ENCODE measurements at places on chromosomes 3 and 15. TPM values are rescaled to one million over a fixed set of nuclear protein-coding genes. Genes with fewer than 3 reads are reported as not detected.

GRCh38 chr15:51751697-51752683 is 593 bp downstream of the TMOD2 start:
- H3K36me3 ChIP-seq = no peaks in the 10 kb centered on the region
- peaks cover 4% of the 10 kb centered on the region for H3K4me1 ChIP-seq
- peak overlapping the region; percentile 11 for H3K27ac ChIP-seq
- DNase-seq = peak; percentile 65
- no peaks in the 10 kb centered on the region for H3K27me3 ChIP-seq

Gene SLC22A13
- 0.05 TPM for polyA plus RNA-seq

DNA sequence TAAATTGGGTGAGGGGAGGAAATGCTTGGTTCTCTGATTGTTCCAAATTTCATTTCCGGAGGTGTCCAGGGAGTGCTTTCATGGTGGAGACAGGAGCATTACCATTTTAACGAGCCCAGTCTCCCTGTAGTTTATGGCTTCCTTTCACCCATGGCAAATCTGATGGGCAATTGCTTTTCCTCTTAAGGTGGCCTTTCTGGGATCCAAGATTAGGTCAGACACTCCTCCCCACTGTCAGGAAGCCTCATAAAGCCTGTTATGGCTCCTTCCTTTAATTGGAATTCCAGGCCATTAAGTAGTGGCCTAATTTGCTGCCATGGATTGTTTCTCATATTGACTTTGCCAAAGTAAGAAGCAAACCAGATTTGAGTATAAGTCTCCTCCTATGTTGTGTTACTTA is 157.8 kb downstream of the PDCD6IP start:
- H3K27ac ChIP-seq = no peak overlapping the region
- no peaks in the 10 kb centered on the region for H3K4me1 ChIP-seq
- DNase-seq = no peak

DNA sequence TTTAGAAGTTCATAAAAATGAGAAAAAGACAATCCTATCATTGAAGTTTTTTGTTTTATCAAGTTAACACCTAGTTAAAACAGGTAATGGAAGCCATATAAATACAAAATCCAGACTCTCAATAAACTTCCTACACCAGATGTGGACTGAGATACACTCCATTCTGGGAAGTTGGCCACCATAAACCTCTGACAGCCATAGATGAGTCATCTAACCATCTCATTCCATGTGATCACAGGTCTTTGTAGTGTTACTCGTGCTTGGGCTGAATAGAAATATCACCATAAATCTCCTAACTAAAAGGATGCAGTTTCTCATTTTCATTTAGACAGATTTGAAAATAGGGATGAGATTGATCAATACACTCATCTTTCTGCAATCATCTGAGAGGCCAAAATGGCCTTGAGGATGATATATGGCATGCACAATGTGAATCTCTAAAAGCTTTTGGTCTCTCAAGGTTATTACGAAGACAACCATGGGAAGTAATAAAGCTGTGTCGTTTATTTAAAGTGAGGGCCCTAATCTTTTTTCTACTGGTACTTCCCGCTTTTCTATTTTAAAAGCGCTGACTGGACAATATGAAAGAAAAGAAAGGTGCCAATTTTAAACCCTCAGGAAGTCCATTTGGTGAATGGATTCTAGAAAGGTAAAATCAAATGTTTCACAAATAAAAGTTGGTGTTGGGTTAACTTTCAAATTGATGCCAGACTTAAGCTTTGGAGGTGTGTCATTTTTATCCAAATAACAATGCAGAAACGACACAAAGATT is 155.5 kb downstream of the POLR2M start:
- no peaks in the 10 kb centered on the region for H3K36me3 ChIP-seq
- no peak for DNase-seq
- no peaks in the 10 kb centered on the region for H3K4me1 ChIP-seq
- H3K4me3 ChIP-seq = no peak overlapping the region

Gene IGF2BP2
- polyA plus RNA-seq = 7.0 TPM

Gene C3orf20
- polyA plus RNA-seq = 0.02 TPM

GRCh38 chr15:77044228-77045042 is 26.5 kb downstream of the TSPAN3 start:
- no peaks in the 10 kb centered on the region for H3K36me3 ChIP-seq
- no peaks in the 10 kb centered on the region for H3K27me3 ChIP-seq
- no peak for DNase-seq
- H3K4me3 ChIP-seq = no peak overlapping the region

- H3K4me3 ChIP-seq = no peak overlapping the region
- H3K4me1 ChIP-seq = no peaks in the 10 kb centered on the region
- no peaks in the 10 kb centered on the region for H3K36me3 ChIP-seq
Observed at GRCh38 chr3:58585994-58586393, 8.8 kb upstream of the FAM107A start.

- no peak overlapping the region for H3K27ac ChIP-seq
- H3K4me3 ChIP-seq = no peak overlapping the region
- H3K4me1 ChIP-seq = no peaks in the 10 kb centered on the region
Observed at GRCh38 chr3:130609166-130609979, 92.4 kb downstream of the COL6A6 start.

Gene GP9
- polyA plus RNA-seq = not detected

Gene STAG1
- polyA plus RNA-seq = 6.8 TPM

DNA sequence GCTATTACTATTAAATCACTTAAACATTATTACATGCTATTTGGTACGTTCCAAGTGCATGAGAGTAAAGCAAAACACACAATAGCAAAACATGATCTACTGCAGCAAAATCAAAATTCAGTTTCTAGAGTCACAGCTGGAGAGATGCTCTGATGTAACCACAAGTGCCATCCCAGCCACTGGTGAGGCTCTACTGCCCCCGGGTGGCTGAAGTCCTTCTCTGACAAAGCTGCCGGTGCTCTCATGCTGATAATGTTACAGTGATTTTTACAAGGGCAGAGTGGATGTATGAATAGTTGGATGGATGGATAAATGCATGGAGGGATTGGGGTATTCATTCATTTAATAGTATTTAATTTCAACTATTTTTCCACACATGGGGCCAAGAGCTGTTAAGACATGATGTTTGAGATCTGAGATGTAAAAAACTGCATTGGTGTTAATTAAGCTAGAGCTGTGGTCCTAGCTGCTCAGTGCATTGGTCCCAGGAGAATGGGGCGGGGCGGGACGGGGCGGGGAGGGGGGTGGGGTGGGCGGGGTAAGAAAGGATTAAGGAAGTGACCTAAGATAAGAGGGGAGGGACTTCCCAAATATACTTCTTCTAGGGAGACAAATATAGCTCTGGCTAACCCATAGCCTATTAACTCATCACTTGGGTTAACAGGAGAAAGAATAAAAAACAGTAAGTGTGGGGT is 5.3 kb upstream of the SPESP1 start:
- no peaks in the 10 kb centered on the region for H3K36me3 ChIP-seq
- no peak overlapping the region for H3K4me3 ChIP-seq
- no peaks in the 10 kb centered on the region for H3K27me3 ChIP-seq
- H3K4me1 ChIP-seq = no peaks in the 10 kb centered on the region
- no peak overlapping the region for H3K27ac ChIP-seq

- no peaks in the 10 kb centered on the region for H3K4me1 ChIP-seq
- H3K36me3 ChIP-seq = no peaks in the 10 kb centered on the region
- no peaks in the 10 kb centered on the region for H3K27me3 ChIP-seq
- H3K27ac ChIP-seq = no peak overlapping the region
- no peak for DNase-seq
- H3K4me3 ChIP-seq = no peak overlapping the region
Observed at GRCh38 chr15:71238926-71239325, 123.7 kb downstream of the THSD4 start.

DNA sequence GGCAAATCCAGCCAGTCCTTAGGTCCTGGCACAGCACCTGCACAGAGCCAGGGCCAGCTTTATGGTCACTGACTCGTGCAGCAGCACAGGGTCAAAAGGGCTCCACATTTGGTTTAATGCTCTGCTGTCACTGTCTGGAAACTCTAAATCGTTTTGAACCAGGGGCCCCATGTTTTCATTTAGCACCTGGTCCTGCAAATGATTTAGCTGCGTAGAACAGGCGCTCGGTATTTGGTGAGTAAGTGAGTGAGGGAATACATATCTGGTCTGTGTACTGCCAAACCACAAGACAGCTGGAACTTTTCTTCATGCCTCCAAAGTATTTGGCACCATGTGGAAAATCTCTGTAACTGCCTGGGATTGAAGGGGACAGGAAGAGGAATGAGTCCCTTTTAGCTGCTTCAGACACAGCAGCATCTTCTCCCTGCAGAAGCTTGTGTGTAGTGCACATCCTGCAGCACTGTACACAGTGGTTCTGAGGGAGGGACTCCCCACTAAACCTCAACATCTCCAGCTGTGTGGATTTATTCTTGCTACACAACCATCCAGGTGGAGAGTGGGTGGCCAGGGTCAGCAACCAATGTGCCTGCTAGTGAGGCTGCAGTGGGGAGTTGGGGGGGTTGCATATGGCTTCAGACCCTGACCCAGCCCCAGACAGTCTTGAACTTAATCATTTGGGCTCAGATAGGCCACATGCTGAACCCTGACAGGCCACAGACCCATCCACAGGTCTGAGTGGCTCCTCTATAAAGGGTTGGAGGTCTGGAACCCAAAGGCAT is 1.1 kb downstream of the SH2D7 start:
- H3K27me3 ChIP-seq = no peaks in the 10 kb centered on the region
- no peaks in the 10 kb centered on the region for H3K36me3 ChIP-seq
- no peak for DNase-seq

Gene CLDN18
- polyA plus RNA-seq = 0.05 TPM

GRCh38 chr3:189962466-189962865 is 158.2 kb downstream of the P3H2 start:
- no peak overlapping the region for H3K27ac ChIP-seq
- no peak for DNase-seq
- H3K4me3 ChIP-seq = no peak overlapping the region
- no peaks in the 10 kb centered on the region for H3K4me1 ChIP-seq
- no peaks in the 10 kb centered on the region for H3K27me3 ChIP-seq

Gene RARRES1
- 5.2 TPM for polyA plus RNA-seq

GRCh38 chr3:106628407-106628806 is 748.8 kb upstream of the CCDC54 start:
- H3K4me3 ChIP-seq = no peak overlapping the region
- no peak overlapping the region for H3K27ac ChIP-seq
- no peaks in the 10 kb centered on the region for H3K4me1 ChIP-seq
- no peaks in the 10 kb centered on the region for H3K27me3 ChIP-seq

DNA sequence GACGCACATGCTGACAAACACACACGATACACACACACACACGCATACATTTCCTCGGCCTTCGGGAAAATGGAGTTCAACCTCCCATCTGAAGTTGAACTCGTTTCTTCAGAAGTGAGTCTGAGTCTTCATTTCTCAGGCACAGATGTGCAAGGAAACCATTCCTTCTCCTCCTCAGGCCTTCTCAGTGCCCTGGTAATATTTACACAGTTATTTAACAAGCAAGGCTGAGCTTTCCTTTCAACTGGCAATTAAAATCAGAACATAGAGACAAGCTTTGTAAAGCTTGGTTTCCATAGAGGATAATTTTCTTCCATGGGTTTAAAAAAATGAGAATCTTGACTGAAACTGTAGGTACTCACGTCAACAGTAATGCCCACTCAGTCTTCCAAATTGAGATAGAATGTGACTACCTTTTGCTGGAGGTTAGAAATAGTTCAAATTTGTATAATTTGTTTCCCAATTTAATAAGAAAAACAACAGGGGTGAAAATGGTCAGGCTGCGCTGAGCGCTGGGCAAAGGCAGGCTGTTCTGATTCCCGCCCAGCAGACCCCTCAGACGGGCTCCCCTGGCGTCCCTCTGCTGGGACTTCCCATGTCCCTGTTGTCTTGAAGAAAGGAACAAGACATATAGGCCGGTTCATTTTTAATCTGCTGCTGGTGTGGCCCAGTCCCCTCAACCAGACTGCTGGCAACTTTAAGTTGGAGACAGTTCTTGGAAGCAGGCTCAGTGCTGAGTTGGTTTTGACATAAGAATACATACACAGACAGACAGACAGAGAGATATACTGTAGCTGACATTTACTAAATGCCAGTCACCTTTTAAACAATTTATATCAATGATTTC is 174.3 kb downstream of the XXYLT1 start:
- no peak overlapping the region for H3K4me3 ChIP-seq
- H3K27me3 ChIP-seq = no peaks in the 10 kb centered on the region
- no peak for DNase-seq
- no peak overlapping the region for H3K27ac ChIP-seq
- no peaks in the 10 kb centered on the region for H3K4me1 ChIP-seq

Gene PCOLCE2
- 2.5 TPM for polyA plus RNA-seq

DNA sequence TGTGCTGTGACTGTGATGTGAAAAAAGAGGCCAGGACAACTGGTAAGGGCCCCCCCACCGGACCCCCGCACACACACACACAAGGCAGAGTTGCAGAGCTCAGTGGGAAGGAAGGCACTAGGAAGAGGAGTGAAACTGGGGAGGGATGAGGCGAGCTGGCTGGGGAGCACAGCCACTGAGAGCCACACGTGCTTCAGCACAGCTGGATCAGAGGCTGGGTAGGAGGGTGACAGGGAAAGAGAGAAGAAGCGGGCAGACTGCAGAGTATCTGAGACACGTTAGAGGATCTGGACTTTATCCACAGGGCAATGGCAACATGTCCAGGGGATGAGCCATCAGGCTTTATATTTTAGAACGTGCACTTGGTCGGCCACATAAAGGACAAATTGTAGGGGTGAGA is 38.0 kb upstream of the TKT start:
- no peaks in the 10 kb centered on the region for H3K27me3 ChIP-seq
- H3K36me3 ChIP-seq = no peaks in the 10 kb centered on the region
- no peak overlapping the region for H3K4me3 ChIP-seq
- H3K27ac ChIP-seq = no peak overlapping the region
- no peaks in the 10 kb centered on the region for H3K4me1 ChIP-seq
- no peak for DNase-seq

DNA sequence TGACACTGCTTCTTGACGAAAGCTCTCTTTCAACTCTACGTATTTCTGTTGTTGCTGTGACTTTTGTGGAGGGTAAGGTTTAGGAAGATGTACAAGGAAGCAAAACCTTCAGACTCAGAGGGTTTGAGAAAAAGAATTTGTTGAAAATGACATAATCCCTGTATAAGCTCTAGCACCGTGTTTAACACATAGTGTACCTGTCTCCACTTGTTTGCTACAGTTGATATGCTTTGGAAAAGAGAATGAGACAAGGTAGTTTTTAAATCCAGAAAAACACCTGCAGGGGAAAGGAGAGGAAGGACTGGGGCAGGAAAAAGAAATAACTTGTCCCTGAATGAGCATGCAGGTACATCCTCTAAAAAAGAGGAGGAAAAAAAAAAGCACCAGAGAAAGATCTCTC is 29.6 kb upstream of the CP start:
- H3K27me3 ChIP-seq = no peaks in the 10 kb centered on the region

- no peak overlapping the region for H3K4me3 ChIP-seq
- no peaks in the 10 kb centered on the region for H3K27me3 ChIP-seq
- no peak for DNase-seq
- H3K4me1 ChIP-seq = no peaks in the 10 kb centered on the region
- H3K36me3 ChIP-seq = no peaks in the 10 kb centered on the region
- H3K27ac ChIP-seq = no peak overlapping the region
Observed at GRCh38 chr3:16301507-16301906, 36.5 kb downstream of the OXNAD1 start.

Gene AGTR1
- 1.5 TPM for polyA plus RNA-seq

Gene CAV3
- not detected for polyA plus RNA-seq

Data from pancreas (tissue), 10 donors.